Activated CD4-positive, CD25-positive, alpha-beta regulatory T cell treated with anti-CD3 and anti-CD28 coated beads, Interleukin-2, amount 50 U/mL, for 16 hours (primary cell): ENCODE measurements at places on chromosomes 16 and 17.

DNA sequence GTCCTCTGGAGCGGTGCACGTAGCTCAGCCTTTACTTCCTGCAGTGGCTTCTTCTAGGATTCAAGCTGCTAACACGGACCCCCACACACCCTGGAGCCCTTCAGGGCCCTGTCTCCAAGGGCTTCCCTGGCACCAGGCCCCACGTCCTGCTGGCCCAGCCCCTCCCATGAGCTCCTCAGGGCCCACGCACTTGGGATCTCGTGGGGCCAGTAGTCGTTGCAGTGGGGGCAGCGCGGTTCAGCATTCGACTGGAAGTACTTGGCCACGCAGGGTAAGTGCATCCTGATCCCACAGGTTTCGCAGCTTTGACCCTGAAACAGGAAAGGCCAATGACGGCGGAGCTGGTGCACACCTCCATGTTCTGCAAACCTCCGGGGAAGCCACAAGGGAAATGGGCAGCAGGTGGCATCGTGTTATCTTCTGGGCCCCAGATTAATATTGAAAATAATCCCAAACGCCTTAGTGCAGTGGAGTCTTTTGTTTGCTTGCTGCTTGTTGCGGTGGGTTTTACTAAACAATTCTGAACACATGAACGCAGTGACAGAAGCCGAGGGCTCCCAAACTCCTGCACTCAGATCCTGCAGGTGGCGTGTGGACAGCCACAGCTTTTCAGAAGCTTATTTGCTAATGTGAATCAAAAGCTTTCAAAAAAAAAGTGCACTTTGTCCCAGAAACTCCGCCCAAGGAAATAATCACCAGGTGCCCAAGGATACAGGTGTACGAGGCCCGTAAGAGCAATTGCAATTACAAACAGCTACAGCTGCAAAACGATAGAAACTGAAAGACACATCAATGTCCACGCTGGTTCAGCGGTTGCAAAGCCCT lies 22.4 kb downstream of the KDM8 start:
- no peak for DNase-seq

DNA sequence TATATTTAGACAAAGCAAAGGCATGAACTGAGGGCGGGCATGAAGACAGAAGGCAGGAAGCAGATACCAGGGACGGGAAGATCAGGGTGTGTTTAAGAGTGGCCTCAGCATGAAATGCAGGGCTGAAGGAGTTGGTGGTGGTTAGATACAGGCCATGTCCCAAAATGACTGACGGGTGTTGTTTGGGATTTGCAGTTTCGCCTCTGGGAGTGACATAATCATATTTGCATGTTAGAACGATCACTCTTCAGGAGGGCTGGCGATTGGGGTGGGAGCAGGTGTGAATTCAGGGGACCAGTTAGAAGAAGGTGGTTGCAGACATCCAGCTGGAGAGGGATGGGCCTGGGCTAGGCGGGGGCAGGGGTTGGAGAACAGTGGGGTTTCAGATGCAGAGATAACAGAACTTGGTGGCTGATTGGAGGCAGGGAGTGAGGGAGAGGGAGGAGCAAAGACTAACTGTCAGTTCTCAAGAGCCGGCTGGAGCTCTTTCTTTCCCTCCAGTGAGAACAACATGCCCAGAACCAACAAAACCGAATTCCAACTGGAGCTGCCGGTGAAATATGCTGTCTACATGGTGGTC lies 27.2 kb upstream of the ITGAX start:
- DNase-seq: no peak

GRCh38 chr16:86669937-86670749 lies 91.8 kb downstream of the FOXL1 start:
- DNase-seq: no peak

GRCh38 chr16:47574091-47575054 lies 113.2 kb downstream of the PHKB start:
- no peak for DNase-seq
